Activated gamma-delta T cell treated with anti-CD3 and anti-CD28 coated beads, Interleukin-2, amount 50 U/mL, for 16 hours (primary cell): ENCODE measurements at places on chromosomes 5 and 9.

DNA sequence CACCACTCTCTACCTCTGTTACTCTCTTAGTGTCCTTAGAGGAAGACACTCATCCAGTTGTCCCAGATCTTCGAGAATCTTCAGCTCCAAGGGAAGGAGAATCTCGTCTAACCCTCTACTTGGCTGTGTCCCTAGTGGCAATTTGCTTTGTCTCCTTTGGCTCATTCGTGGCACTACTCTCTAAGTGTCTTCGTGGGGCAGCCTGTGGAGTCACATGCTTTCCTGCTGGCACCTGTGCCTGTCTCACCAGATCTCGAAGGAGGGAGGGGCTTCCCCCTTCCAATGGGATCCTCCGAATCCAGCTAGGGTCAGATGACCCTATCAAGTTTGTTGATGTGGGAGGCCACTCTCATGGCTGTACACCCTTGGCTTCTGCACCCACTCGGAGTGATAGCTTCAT, 1.8 kb upstream of the PCDHGC5 start:
- no peak for DNase-seq

DNA sequence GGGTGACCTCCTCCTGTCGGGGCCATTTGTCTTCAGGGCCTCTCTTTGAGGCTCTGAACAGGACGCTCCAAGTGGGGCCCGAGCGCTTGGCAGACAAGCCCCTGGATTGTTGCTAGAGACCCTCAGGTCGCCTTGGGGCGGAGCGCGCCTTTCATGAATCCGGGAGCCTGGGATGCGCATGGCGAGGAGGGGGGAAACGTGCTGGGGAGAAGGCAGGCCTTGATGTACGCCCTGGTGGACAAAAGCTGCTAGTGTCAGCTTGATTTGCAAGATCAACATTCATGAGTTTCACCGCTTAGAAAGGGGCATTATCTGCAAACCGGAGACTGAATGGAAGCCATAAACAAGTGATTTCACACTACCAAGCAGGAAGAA, 226.3 kb downstream of the SMARCA2 start:
- no peak for DNase-seq

- DNase-seq = peak; percentile 63
Measured at GRCh38 chr5:96661855-96662724, at the start of gene CAST. CAST (plus strand) TSS chr5:96662376; CDS start chr5:96662423, 47 bp downstream.

DNA sequence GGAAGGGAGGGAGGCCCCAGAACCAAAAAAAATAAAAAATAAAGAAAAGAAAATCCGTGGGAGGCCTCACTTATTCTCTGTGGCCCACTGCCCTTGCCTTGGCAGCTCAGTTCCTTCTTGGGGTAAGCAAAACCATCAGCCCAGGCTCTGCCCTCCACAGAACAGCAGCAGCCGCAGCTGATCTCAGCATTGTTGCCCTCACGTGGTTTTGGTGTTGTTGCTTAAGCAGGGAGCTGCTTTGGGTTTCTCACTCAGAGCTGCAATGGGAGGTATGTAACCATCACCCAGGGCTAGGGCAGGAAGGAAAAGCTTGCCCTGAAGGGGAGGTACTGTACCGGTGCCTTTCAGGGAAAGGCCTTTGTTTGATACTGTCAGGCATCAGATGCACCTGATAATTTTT, 374.7 kb upstream of the WWC1 start:
- no peak for DNase-seq

DNA sequence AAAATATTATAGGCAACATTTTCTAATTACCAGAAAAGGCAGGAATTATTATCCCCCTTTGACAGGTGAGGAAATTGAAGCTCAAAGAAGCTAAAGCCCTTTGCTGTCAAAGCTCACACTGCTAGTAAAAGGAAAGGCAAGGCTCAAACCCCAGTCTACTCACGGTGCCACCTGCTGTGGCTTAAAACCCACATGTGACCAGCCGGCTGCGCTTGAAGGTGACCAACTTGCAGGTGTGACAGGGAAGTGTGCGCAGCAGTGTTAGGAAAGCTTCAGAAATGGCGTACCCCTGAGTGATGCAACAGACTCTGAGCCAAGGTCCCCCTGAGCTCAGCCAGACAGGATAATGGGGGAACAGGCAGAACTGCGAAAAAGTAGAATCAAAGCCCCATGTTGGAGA, 45.2 kb downstream of the PAX5 start:
- no peak for DNase-seq

DNA sequence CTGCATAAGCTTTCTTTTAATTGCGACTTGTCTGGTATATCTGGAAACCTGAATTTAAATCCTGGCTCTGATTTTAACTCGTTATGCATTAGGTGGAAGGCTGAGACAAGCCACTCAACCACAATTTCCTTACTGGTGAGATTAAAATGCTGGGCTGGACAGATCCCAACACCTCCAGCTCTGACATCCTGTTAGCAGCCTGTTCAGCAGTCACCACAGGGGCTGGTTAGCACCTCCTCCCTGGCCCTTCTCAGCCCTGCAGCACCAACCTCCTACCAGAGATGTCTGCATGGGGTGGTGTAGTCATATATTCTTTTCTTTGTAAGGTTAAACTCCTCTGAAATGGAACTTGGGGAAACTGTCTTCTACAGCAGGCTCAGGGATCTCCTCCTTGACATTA, 156.5 kb upstream of the NFIL3 start:
- DNase-seq = no peak

DNA sequence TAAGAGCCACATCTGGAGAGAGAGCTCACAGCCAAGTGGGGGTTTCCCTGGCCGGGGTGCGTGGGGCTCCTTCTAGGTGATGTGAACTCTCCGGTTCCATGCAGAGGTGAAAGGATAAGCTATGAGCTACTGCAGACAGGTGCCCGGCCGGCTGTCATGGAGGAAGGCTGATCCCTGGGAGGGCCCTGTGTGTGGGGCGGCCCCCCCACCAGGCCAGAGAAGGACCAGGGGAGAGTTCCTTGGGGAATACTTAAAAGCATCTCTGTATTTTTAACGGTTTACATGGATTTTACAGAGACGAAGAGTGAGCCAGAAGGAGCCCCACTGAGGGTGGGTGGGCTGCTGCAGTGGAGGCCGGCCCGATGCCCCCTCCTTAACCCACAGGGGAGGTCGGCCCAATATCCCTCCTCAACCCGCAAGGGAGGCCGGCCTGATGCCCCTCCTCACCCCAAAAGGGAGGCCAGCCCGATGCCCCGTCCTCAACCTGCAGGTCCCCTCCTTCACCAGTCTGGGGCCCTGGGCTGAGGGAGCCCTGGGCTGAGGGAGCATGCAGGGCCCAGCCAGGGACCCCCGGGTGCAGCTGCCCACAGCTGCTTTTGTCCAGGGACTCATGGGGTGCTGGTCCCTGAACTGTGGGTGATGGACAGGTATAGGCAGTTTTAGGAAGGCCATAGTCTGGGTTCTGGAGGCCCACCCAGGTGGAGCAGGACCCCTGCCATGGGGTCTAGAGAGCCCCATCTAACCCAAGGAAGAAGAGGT, 31.9 kb downstream of the MRPL36 start:
- no peak for DNase-seq

DNA sequence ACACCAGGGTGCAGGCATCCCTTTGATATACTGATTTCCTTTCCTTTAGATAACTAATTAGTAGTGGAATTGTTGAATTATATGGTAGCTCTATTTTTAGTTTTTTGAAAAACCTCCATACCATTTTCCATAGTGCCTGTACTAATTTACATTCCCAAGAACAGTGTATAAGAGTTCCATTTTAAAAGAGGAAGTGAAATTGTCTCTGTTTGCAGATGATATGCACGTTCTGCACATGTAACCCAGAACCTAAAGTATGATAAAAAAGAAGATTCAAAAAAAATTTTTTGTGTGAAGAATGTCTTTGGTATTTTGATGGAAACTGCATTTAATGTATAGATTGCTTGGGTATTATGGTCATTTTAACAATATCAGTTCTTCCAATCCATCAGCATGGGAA, 424.0 kb upstream of the CCNH start:
- no peak for DNase-seq

- DNase-seq = no peak
Measured at GRCh38 chr5:84286662-84287061, 98.0 kb downstream of the EDIL3 start.

GRCh38 chr9:98191181-98191608, 1.2 kb downstream of the CORO2A start:
- DNase-seq = no peak

GRCh38 chr5:146059460-146060220, 45.7 kb downstream of the PLAC8L1 start:
- no peak for DNase-seq

GRCh38 chr9:36985769-36986467, 48.1 kb downstream of the PAX5 start:
- DNase-seq = no peak

GRCh38 chr5:29811914-29812679, 1381.4 kb upstream of the CDH6 start:
- DNase-seq = no peak

- no peak for DNase-seq
Measured at GRCh38 chr5:67636091-67636490, 439.5 kb upstream of the CD180 start.

DNA sequence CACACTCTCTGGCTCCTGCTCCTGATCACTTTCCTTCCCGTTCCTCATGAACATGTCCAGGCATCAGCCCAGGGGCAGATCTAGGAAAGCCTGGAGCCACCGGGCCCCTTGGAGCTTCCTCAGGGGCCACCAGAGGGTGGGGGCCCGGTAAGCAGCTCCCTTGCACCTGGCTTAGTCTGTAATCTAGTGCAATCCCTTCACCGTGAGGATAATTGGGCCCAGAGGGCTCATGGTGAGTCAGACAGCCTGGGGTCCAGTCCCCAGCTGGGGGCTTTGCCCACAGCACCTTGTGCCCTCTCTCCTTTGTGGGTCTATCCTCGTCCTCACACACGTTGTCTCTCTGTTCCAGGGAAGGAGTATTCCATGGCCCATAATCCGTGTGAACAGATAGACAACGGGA, 10.4 kb upstream of the ALDH1B1 start:
- DNase-seq = no peak

- no peak for DNase-seq
Measured at GRCh38 chr5:72133212-72133990, 26.1 kb downstream of the MAP1B start.

DNA sequence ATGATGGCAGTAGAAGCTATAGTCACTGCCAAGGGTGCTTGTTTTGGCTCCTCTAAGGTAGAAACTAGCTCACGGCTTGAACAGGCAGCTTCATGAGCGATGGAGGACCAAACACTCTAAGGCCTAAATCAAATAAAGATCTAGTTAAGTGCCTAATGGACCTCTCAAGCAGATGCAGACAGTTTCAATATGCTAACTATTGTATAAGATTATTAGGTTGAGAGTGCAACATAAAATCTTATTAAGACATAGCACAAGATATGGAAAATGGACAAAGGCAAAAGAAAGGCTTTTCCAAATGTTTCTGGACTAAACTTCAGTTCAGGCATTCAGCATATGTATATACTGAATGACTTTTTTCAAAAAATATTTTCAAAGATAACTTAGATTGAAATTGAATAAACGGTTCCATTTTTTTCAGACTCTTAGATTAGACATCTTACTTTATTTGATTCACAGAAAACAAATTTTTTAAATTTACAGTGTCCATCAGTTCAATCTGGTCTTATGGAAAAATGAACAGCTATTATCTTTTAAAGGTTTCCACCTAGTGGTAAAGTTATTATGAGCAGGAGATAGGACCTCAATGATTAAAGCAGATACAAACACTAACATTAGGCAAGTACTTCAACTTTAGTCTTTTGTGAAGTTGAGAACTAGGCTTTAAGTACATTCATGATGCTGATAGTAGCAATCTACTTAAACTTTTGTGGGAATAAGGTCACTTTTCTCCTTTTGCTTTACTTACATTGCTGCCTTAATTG, 1167.7 kb downstream of the MAT2B start:
- no peak for DNase-seq

GRCh38 chr9:137313326-137313936, 11.4 kb upstream of the NRARP start:
- no peak for DNase-seq

GRCh38 chr5:173051746-173052145, 4.4 kb upstream of the CREBRF start:
- DNase-seq = no peak

DNA sequence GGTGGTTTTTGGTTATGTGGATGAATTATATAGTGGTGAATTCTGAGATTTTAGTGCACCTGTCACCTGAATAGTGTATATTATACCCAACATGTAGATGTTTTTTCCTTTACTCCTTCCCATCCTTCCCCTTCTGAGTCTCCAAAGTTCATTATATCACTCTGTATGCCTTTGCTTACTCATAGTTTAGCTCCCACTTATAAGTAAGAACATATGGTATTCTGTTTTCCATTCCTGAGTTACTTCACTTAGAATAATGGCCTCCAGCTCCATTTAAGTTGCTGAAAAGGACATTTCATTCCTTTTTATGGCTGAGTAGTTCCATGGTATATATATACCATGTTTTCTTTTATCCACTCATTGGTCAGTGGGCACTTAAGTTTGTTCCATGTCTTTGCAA, 161.6 kb upstream of the CD180 start:
- DNase-seq = no peak

- peak; percentile 73 for DNase-seq
Measured at GRCh38 chr5:180090098-180090768, 18.7 kb upstream of the RNF130 start.

GRCh38 chr9:38090170-38090569, 21.1 kb upstream of the SHB start:
- DNase-seq = no peak

DNA sequence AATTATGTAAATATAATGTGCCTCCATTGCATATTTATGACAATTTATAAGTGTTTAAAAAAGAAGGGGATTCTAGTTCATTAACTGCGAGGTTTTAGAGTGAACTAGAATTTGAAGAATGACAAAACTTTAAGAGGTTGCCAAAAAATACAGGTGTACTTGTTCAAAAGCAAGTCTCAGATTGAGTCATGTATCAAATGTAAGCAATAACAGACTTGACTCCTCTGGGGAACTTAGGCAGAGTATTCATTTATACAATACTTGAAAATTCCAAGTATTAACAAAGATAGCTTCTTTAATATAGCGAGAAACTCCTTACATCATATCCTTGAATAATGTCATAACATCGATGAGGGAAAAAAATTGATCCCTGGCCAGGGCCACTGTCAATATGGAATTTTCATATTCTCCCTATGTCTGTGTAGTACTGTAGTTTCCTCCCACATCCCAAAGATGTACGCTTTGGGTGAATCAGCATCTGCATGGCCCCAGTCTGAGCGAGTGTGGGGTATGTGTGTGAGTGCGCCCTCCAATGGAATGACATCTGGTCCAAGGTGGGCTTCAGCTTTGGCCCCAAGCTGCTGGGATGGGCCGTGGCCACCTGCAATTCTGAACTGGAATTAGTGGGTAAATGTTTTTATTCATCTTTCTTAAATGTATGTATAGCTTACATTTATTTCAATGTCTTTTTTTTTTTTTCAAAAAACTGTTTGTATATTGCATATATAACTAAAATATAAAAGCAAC, 70.1 kb downstream of the RIC1 start:
- no peak for DNase-seq
